Activated CD4-positive, alpha-beta memory T cell treated with anti-CD3 and anti-CD28 coated beads for 36 hours (primary cell): ENCODE measurements at places on chromosomes 3 and 15. TPM values are rescaled to one million over a fixed set of nuclear protein-coding genes. Genes with fewer than 3 reads are reported as not detected.

DNA sequence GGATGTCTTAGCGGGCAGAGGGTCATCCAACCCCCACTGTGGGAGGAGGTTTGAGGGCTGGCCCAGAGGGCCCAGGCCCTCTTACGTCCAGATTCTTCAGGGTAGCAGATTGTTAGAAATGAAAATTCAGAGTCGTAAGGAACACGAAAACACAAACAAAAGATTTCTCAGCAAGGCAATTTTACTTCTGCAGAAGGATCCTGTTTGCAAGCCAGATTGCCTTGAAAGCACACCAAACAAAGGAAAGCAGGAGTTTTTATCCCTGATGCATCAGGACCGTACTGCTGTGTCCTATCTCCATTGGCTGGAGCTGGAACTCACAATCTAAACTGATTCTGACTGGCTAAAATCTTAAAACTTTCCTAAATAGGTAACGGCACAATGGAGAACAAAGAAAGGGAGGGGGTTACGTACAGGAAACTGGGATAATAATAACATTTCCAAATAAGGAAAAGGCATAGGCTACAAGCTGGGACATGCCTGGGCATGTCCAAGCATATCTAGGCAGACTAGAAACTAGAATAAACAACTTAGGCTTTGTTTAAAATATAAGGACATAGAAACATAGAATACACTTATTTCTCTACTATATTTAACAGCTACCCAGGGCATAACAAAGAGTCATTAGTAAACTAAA lies 97.3 kb upstream of the C2CD4B start:
- no peak for DNase-seq

ANKRD63 gene
- not detected for total RNA-seq

GRCh38 chr15:70152070-70152480 lies 54.4 kb upstream of the TLE3 start:
- DNase-seq: peak; percentile 37

GRCh38 chr15:51283026-51283425 lies 55.4 kb downstream of the CYP19A1 start:
- DNase-seq: no peak

DNA sequence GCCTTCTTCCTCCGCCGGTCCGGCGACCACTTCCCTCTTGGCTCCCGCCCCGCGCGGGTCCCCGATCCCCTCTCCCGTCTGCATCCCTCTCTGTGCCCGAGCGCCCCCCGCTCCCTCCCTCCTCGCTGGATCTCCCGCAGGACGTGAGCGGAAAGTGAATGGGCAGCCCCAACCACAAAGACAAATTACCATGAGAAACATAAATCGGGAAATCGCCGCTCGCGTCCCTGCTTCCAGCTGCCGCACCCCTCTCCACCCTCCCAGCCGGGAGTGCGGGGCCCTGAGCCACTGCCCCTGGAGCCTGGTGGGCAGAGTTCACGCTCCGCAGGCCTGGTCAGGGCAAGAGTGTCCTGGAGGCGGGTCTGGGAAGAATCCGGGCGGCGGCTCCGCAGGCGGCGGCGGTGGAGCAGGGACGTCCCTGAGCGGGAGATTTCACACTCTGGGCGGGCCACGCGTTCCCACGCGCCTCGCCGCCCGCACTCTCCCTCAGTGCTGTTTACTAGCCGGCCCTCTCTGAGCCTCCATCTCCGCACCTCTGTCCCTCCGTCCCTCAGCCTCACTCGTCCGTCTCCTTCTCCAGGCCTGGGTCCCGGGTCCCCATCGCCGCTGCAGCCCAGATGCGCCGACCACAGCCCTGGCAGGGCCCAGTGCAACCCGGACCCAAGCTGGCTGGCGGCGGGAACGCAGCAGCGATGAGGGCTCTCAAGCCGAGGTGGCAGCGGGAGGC lies 835 bp downstream of the SEMA5B start:
- peak; percentile 15 for DNase-seq

DNA sequence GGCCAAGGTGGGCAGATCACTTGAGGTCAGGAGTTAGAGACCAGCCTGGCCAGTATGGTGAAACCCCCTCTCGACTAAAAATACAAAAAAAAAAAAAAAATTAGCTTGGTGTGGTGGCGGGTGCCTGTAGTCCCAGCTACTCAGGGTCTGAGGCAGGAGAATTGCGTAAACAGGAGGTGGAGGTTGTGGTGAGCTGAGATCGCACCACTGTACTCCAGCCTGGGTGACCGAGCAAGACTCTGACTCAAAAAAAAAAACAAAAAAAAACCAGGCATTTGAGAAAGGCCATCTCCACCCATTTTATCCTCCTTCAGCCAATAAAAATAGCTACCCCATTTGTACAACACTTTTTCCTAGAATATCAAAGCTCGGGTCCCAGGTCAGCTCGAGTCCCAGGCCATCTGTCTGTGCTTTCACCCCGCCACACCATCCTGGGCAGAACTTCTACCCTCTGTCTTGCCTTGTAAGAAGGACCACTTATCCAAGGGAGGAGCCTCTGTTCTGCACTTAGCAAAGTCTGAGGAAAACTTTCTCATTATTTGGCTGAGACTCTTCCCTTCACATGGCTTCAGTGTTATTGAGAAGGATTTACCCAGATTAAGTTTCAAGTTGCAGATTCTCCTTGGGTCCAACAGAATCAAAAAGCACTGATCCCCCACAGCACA lies 99.1 kb downstream of the MESD start:
- DNase-seq: no peak

CKMT1B gene
- total RNA-seq: 0.36 TPM

ZNF35 gene
- 3.2 TPM for total RNA-seq

GRCh38 chr15:34709866-34710265 lies 44.9 kb downstream of the GJD2 start:
- DNase-seq: no peak
